ENCODE measurements at places on chromosomes 6 and 20.

GRCh38 chr6:57013521-57013926 is 33.0 kb upstream of the KIAA1586 start:
- no peak for DNase-seq

- DNase-seq: peak; percentile 72
Observed at GRCh38 chr6:96942676-96943075, 18.1 kb downstream of the KLHL32 start.

DNA sequence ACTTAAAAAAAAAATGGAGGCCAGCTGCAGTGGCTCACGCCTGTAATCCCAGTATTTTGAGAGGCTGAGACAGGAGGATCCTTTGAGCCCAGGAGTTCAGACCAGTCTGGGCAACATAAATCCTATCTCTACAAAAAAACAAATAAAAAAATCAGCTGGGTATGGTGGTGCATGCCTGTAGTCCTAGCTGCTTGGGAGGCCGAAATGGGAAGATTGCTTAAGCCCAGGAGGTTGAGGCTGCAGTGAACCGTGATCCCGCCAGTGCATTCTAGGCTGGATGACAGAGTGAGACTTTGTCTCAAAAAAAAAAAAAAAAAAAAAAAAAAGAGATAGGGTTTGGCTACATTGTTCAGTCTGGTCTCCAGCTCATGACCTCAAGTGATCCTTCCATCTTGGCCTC is 29.7 kb downstream of the MYO6 start:
- no peak for DNase-seq

DNA sequence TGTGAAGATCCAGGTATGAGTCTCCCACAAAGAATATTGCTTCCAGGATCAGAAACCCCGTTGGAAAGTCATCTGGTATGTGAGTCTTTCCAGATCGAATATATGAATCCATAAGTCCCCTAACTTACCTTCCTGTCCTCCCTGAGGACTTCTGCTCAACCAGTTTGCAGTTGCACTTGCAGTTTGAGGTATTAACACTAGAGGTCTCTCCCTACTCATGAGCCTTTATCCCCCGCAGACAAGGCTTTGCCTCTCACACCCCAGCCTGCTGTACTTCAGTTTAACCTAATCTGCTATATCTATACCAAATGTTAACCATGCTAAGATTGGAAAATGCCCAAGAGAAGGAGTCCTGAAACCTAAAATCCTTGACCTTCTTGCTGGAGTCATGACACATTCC is 135.3 kb upstream of the DEFB112 start:
- DNase-seq: no peak

DNA sequence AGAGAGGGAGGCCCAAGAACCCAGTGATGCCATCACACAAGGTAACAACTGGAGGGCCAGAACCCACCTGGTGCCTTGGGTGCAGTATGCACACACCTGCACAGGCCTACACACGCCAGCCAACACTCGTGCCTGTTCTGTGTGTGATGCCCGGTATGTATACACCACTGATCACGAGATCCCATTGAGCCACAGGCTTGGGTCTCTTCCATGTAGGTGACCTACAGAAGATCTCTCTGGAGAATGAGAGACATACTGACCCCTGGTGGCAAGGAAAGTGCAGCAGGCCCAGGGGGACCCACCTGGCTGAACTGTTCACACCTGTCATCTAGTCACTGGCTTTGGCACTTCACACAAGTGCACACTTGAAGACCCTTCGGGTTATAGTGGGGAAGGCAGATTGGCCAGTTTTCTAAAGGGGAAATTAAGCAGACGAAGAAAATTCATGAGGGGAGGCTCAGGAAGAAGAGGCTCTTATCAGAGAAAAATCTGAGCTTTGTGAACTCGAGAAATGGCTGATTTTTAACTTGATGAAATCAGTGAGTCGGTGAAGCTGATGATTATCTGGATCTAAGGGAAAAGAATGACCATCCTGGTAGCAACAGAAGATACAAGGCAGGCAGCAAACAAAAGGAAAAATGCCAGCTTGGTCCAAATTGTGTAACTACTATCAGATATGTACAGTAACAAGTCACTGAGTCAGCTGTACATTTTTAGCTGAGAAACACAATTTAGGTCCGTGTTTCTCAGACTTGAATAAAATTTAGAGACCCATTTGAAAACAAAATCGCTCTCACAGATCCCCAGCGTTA is 69.1 kb upstream of the PBOV1 start:
- peak; percentile 43 for DNase-seq

DNA sequence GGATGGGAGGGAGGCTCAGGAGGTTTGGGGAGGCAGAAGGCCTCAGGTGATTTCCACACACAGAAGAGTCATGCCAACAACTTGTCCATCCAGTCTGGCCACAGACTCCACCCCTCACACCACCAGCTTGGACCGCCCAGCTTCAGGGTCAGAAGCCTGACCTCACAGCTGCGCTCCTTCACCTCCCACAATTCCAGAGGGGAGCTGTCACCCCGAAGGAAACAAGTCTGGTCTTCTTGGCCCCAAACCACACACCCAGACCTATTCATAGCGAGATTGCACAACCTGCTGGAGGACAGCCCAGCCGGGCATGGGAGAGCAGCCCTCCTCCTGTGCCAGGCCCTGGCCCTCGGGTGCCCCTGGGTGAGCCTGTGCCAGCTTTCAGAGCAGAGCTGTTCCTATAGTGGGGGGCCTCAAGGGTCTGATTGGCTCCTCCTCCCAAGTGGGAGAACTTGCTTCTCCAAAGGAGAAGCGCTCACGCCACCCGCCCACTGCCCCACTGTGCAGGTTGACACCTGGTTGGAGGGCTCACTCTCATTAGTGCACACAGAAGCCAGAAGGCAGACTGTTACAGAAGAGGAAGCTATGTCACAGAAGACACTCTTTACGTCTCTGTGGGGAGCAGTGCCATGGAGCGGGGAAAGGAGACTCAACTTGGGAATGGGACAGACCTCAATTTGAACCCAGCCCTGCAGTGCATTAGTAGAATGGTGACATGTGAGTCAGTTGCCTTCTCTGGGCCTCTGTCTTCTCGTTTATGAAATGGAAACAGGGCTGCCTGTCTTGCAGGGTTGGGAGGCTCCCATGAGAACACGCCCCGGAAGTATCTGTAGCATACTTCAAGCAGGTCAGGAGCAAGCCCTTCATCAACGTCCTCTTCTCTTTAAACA is 128.8 kb downstream of the FOXO3 start:
- no peak for DNase-seq

GRCh38 chr6:113281431-113281830 is 575.7 kb upstream of the MARCKS start:
- no peak for DNase-seq

GRCh38 chr6:145380186-145380585 is 355.1 kb downstream of the EPM2A start:
- DNase-seq: no peak

DNA sequence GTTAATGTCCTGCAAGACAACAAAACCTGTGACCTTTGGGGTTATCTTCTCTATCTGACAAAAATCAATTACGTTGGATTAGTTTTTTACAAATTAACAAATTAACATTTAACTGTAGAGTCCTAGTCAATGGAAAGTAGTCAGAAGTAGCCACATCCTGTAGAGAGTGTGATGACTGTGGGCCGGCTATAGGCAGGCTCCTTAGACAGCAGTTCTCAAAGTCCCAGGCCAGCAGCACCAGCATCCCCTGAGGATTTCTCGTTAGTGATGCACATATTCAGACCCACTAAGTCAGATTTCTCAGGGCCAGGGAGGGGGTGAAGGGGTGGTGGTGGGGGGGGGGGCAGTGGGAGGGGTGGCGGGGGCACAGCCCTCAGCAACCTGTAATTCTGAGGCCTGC is 37.2 kb downstream of the ZNF341 start:
- no peak for DNase-seq

DNA sequence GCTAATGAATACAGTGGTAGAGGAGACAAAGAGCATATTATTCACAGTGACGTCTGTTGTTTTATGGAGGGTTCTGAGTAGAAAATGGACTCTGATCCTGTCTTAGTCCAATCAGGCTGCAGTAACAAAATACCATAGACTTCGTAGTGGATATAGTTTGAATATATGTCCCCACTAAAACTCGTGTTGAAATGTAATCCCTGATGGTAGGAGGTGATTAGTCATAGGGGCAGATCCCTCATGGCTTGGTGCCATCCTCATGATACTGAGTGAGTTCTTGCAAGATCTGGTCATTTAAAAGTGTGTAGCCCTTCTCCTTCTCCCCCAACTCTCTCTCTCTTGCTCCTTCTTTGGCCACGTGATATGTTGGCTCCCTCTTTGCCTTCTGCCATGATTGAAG is 82.5 kb downstream of the CD83 start:
- no peak for DNase-seq

GRCh38 chr6:2448826-2449571 is 203.6 kb upstream of the GMDS start:
- DNase-seq: peak; percentile 57

- no peak for DNase-seq
Observed at GRCh38 chr6:120096696-120097260, 747.2 kb upstream of the MAN1A1 start.

DNA sequence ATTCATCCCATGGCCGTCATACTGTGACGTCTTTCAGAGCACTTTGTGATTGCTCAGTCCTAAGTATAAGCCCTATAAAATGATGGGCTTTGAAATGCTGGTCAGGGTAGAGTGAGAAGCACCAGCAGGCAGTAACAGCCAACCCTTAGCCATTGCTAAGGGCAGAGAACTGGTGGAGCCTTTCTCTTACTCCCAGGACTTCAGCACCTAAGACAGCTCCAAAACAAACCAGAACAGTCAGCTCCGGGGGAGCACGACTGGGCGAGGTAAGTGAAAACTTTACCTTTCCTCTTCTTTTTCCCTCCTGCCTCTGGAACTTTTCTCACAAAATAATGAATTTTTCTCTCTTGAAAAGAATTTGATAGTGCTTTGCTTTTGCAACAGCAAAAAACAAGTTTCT is at the start of gene VIP:
Gene VIP (plus strand): TSS at position 104 of the 400 bp plus-strand sequence. CDS start 1,381 bp downstream, outside the sequence.
- no peak for DNase-seq

- DNase-seq: peak; percentile 39
Observed at GRCh38 chr6:40125680-40126394, 191.6 kb upstream of the MOCS1 start.

DNA sequence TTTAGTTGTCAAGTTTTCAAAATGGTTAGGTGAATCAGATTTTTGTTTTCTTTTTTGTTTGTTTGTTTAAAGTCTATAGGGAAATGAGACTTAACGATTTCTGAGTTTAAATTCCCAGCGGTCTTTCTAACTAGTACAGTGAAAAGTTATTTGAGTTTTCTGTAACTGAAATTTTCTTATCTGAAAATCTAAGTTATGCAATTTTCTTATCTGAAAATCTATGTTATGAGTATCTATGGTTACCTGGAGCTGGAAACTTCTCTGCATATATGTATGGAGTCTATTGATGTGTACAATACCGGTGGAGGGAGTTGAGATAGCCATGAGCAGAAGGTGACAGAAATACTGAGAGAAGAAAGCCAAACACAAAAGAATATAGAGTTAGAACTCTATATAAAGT is 102.6 kb downstream of the MANEA start:
- DNase-seq: no peak

DNA sequence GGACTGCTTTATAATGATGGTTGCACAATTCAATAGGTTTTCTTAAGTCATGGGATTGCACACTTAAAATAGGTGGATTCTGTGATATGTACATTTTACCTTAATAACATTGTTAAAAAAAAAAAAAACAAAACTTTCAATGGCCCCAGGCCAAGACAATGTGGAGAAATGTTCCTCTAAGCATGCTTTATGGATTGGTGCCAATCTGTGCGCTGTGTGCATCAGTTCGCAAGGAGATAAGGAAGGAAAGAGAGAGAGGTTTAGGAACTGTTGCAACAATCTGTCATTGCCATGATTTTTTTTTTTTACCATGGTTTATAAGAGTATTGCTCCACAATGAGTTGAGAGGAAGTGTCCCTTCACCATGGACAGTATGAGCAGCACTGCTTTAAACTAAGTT is 399.6 kb downstream of the PTPRT start:
- no peak for DNase-seq

GRCh38 chr6:90088009-90088408 is 193.7 kb downstream of the GJA10 start:
- no peak for DNase-seq

- peak; percentile 76 for DNase-seq
Observed at GRCh38 chr20:24871480-24872213, 77.4 kb upstream of the CST7 start.

GRCh38 chr20:32891926-32892660 is 33.4 kb downstream of the EFCAB8 start:
- DNase-seq: no peak

- DNase-seq: no peak
Observed at GRCh38 chr20:33640287-33640686, 21.8 kb upstream of the C20orf144 start.

- no peak for DNase-seq
Observed at GRCh38 chr6:119540417-119540816, 190.9 kb upstream of the MAN1A1 start.

Measured in NCI-H2171 treated with DMSO at 0.1 percent for 48 hours (cell line).